Stimulated activated CD4-positive, alpha-beta T cell treated with anti-CD3 and anti-CD28 coated beads, Interleukin-12 subunit alpha, Interleukin-12 subunit beta, amount 100 ng/mL, for 24 hours (primary cell): ENCODE measurements at places on chromosomes 4 and X.

GRCh38 chrX:113510586-113510985 lies 670.0 kb upstream of the AMOT start:
- no peak for DNase-seq

- DNase-seq = no peak
Measured at GRCh38 chr4:113908829-113909228, 70.6 kb downstream of the ARSJ start.

DNA sequence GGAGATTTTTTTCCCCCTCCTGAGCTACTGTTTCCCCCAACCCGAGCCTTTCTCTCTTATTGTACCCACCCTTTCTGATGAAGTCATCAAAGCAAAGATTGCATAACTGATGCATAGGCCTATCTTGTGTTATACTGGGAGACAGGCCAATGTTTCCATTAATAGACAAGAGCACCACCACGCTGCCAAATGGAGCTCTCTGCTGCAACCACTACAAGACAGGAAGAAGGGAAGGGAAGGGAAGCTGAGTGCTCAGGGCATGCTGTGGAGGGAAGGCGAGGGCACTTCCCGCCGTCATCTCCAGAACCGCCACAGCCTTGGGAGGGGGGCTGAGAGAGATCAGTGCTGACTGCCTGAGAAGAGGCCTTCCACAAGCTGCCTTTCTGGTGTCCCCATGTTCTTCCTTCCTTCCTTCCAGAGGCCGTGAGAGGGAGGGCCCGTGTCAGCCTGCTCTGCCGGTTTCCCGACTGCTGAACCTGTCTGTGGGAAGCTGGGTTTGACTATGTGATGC lies 75.0 kb downstream of the MGST2 start:
- DNase-seq = no peak

- no peak for DNase-seq
Measured at GRCh38 chr4:42278709-42279324, 118.5 kb upstream of the SHISA3 start.
